Caudate nucleus (tissue), 63 donors: ENCODE measurements at places on chromosomes 5 and 9.

GRCh38 chr5:135883441-135883840 is 12.2 kb downstream of the IL9 start:
- DNase-seq = no peak

DNA sequence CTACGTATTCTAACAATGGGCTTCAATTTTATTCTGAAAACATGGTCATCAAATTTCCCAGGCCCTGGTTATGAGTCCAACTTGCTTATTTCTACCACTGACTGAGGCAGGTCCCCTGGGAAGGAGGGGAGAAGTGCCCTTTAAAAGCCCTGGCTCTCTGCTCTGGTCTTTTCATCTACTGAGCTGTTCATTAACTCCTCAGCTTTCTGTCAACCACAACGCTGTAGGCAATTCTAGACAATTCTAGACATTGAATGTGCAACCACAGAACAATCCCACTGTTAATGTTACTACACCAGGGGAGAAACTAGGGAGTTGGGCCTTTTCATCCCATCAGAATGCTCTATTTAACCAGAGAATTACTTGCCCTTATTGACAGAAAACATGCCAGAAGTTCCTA is 10.0 kb downstream of the MOCS2 start:
- DNase-seq = no peak

DNA sequence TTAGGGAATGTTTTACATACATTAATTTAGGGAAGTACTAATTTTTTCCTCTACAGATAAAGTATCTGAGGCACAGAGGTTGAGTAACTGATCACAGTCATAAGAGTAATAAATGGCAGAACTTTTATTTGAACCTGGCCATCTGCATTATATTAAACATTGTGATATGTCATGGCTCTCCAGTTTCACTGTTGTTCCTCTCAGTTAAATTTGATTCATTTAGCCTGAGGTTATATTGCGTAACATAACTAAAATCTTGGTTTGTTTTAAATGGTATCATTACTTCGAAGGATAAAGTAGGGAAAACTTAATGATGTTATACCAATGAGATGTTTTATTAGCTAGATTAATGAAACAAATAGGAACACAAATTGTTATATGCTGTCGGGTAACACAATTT is 284.4 kb downstream of the KDM4C start:
- DNase-seq = no peak

DNA sequence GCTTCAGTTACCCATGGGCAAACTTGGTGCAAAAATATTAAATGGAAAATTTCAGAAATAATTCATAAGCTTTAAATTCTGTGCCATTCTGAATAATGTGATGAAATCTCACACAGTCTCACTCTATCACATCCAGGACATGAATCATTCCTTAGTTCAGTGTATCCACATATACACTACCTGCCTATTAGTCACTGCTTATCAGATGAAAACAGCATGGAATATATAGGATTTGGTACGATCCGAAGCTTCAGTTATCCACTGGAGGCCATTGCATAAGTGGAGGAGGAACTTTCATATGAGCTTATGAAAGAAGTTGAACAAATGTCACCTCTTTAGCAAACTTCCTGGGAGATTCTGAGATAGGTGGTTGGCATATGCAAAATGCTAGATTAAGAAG is 64.2 kb downstream of the GAPVD1 start:
- DNase-seq = no peak

GRCh38 chr9:112380102-112380824 is at the start of gene HSDL2:
HSDL2 (plus strand) TSS chr9:112380108; CDS start chr9:112380164, 56 bp downstream.
- DNase-seq = no peak

- DNase-seq = no peak
Measured at GRCh38 chr9:108933231-108933717, 650 bp downstream of the ELP1 start.

DNA sequence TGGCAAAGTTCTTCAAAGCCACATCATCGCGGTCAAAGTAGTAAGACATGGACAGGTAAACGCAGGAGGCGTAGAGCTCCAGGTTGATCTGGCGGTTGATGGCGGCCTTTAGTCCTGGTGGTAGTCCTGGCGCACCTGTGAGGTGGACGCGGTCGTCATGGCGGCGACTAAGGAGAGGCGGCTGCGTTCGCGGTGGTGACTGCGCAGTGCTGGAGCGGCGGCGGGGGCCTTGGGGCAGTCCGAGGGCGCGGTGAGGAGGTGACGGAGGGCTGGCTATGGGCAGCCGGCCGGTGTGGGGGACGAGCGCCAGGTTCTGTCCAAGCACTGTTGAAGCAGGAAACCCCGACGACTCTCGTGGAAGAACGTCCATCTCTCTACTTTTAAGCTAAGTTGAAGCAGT is 136.8 kb downstream of the BASP1 start:
- no peak for DNase-seq

DNA sequence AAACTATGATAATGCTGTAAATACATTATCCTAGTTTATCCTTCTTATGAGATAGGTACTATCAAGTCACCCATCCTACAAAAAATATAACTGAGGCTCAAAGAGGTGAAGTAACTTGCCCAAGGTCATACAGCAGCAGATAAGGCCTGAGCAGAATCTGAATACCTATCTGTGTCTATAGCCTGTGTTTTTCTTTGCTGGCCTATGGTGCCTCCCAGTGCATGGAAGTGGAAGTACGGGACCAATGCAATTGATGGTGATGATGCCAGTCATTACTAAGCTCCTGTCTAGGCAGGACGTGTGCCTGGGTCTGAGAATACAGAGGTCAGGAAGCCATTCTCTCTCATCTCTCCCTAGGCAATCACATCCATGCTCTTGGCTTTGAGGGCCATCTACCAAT is 67.8 kb downstream of the FAT2 start:
- no peak for DNase-seq

DNA sequence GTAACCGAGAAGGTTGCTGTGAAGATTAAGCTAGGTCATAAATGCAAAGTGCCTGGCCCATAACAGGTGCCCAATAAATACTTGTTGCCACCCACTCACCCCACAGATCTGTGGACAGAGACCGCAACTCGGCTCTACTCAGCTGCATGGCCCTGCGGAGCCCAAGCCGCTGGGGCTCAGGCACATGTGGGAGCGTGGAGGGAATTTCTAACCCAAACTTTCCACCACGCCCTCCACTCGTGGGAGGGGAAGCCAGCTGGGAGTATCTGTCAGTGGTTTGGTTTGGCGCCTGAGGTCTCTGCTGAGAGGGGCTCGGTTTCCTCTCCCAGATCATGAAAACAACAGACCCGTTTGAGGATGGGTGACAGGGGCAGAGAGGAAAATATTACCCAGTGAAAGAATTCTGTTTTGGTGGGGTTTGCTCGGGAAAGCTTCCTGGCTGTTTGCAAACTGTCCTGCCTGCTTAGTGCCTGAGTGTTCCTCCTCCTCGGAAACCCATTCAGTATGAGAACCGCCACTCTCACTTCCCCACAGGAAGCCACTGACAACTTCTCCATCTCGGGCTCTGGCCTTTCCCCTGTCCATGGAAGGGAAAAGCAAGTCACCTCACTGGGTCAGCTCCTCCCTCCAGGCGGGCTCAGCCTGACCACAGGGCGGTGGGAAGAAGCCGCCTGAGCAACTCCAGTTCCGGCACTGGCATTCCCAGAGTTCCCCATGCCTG is 60.1 kb downstream of the RGS3 start:
- no peak for DNase-seq

GRCh38 chr9:91677822-91678436 is 254.3 kb upstream of the NFIL3 start:
- no peak for DNase-seq
